ENCODE measurements at places on chromosomes 4 and X.

- DNase-seq, result no peak
Measured at GRCh38 chr4:101065935-101066485, 281.3 kb downstream of the PPP3CA start.

DNA sequence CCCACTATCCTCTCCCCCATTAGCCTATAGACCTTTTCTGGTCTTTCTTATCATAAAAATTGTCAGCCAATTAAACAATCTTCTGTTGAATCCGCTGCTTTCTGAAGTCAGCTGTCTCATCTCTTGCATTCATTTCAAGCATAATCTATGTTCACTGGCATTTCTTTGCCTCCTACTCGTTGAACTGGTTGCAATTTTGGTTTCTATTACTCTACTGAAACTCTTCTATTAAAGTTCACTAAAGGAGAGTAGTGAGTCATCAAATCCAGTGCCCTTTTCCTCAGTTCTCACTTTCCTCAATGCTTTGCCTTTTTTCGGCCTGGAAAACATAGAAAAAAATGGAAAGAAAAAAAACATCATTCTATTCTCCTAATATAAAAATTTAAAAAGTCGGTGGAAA is 23.9 kb upstream of the CXCL13 start:
- DNase-seq, result no peak

DNA sequence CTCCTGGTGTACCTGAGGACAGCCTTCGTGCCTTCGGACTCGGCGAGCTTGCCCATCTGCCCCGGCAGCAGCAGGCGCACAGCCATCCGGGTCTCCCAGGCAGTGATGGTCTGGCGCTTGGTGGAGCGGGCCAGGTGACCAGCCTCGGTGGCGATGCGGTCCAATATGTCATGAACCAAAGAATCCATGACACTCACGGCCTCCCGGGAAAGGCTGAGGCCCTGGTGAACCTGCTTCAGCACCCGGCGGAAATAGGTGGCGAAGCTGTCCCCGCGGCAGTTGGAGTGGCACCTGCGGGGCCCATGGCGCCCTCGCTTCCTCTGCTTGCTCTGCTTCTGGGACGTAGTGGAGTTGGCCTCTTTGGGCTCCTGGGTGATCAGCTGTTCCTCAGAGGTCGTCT is 350 bp downstream of the H2BW1 start:
- no peak for DNase-seq

DNA sequence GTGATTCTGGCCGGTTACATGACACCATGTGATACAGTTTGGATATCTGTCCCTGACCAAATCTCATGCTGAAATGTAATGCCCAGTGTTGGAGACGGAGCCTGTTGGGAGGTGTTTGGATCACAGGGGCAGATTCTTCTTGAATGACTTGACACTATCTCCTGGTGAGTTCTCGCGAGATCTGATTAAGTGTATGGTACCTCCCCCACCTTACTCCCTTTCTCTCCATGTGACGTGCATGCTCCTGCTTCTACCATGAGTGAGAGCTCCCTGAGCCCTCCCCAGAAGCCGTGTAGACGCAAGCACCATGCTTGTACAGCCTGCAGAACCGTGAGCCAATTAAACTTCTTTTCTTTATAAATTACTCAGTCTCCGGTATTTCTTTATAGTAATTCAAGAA is 23.6 kb downstream of the CPE start:
- no peak for DNase-seq

GRCh38 chr4:117793845-117794480 is 240.3 kb upstream of the NDST3 start:
- DNase-seq, result no peak

DNA sequence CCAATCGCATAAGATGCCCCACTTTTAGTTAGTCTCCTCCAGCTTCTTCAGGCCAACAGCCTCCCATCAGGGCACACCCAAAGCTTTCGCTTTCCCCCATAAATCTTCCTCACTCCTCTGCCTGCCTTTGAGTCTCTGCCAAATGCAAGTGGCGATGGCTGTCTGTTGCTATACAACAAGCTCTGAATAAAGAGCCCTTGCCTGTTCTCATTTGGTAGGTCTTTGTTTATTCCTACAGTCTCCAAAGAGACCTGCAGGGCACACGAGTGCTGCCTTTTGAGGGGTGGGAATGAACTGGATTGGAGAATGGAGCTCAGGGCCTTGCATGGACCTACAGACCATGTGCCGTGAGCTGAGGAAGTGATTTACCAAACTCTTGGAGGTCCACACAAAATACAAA is 52.2 kb upstream of the SOD3 start:
- DNase-seq, result no peak

DNA sequence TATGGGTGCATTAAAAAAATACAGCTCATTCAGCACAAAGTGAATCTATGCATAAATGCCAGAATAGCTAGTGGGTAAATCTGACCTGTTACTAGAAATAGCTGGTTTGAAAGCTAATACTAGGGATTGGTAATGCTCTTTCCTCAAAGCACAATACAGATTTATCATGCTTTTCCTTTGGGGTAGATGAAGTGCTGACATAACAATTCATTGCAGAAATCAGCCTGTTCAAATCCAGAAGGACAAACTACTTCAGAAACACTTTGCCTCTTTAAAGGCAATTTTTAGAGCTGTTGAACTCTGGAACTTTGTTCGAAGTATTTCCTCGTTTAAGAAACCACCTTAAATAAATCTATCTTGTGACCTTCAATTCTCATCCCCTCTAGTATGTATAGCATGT is 957.9 kb downstream of the ARAP2 start:
- no peak for DNase-seq

DNA sequence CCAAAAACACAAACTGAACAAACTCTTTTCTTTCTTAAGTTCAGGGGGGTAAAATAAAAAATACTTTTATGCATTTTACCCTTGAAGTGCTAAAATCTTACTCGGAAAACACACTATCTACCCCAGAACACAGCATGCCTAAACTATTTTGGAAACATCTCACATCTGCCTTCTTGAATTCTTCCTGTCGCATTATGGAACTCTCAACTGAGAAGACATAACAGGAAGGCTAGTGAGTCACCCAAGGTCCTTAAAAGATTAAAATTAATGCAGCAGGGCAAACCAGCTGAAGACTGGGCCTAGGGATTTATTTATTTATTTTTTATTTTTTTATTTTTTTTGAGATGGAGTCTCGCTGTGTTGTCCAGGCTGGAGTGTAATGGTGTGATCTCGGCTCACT is 208.2 kb downstream of the APBB2 start:
- no peak for DNase-seq

- DNase-seq, result no peak
Measured at GRCh38 chrX:43380704-43381103, 275.4 kb upstream of the MAOA start.

- no peak for DNase-seq
Measured at GRCh38 chrX:100979881-100980607, 10.5 kb downstream of the ARL13A start.

DNA sequence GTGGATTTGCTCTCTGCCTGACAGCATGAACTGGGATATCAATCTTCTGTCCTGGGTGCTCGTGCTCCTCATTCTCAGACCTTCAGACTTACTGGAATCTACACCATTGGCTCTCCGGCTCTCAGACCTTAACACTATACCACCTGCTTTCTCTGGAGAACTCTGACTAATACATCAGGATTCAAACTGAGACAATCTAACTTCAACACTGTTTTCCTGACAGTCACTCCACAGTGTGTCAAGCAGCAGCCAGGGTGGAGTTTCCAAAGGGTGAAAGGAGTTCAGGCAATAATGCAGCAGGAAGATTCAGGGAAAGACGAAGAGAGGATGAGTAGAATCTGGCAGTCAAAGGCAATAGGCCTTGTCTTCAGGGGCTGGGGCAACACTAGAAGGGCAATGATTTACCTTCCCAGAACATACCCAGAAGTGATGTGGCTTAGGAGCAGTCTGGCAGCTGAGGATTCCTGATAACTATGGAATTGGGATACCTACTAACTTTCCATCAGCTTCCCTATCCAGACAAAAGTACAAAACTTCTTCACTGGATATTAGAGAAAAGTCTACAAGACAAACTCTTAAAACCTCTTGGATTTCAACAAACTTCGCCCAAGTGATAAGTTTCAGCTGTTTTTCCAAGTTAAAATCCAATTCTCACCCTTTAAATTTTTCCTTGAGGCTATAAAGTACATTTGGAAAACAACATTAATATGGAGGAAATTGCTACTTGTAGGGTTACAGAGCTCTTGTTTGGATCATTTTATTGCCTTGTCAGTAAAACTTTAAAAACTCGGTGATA is 58.4 kb upstream of the SLIT2 start:
- no peak for DNase-seq

DNA sequence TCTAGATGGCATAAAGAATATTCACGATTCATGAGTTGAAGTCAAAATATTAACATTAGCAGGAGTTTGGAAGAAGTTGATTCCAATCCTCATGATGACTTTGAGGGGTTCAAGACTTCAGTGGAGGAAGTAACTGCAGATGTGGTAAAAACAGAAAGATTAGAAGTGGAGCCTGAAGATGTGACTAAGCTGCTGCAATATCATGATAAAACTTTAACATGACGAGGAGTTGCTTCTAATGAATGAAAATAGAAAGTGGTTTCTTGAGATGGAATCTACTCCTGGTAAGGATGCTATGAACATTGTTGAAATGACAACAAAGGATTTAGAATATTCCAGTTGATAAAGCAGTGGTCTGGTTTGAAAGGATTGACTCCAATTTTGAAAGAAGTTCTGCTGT is 70.1 kb upstream of the TMLHE start:
- DNase-seq, result no peak

GRCh38 chr4:36824682-36825081 is 419.9 kb upstream of the NWD2 start:
- no peak for DNase-seq

GRCh38 chr4:36242629-36243354 is 1.5 kb downstream of the ARAP2 start:
- no peak for DNase-seq

GRCh38 chr4:81806485-81806884 is 334.8 kb upstream of the RASGEF1B start:
- DNase-seq, result no peak

GRCh38 chrX:10021461-10022272 is 54.5 kb downstream of the CLDN34 start:
- DNase-seq, result no peak

DNA sequence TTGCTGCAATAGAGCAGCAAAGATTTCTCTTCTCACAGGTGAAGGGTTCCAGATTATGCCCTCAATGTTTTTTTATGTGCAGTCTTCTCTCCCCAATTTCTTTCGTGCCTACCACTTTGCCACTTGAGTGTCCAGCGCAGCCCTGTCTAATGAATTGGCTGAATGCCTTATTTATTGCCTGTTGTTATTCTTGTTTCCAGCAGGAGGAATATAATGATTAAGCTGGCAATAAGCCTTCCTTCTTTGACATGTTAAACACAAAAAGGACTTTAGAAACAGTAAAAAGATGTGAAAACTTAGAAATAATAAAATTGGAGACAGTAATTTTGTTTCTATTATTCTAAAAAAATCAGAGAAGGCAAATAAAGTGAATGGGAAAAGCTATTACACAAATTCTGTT is 34.6 kb upstream of the FRAS1 start:
- no peak for DNase-seq

DNA sequence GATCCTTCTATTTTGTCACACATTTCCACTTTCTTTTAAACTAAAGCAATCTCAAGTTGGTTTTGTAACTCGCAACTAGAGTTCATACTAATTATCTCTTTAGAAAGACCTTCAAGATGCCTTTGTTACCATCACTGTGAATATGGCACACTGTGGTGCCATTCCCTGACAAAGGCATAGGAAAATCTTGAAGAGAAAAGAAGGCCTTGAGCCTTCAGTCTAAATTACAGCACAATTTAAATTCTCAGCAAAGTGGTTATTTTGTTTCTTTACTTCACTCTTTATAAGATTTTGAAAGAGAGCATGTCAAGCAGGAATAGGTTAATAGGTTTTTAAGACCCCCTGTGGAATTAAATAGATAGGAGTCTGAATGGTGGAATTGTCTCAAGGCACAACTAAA is 89.0 kb upstream of the BANK1 start:
- no peak for DNase-seq

GRCh38 chr4:15451181-15451865 is 18.4 kb upstream of the CC2D2A start:
- no peak for DNase-seq

DNA sequence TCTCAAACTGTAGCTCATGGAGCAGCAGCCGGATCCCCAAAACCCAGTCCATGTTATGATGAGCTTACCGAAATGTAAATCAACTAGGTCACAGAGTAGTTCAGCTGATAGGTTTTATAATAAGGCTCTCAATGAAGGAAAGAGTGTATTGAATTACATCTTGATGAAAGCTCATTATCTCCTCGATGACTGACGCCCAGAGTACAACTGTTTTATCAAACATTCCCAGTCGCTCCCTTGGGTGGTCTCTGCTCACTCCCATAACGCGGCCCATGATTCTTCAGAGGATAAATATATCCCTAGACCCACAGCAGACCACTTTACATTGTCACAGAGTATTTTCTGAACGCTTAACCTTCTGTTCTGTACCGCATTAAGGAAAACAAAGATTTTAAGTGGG is 452.3 kb upstream of the GALNT7 start:
- no peak for DNase-seq

- no peak for DNase-seq
Measured at GRCh38 chrX:15915959-15916703, 61.5 kb upstream of the AP1S2 start.

GRCh38 chr4:138202686-138203085 is 39.5 kb downstream of the SLC7A11 start:
- DNase-seq, result no peak

GRCh38 chr4:38856524-38857337 is at the start of gene TLR6:
Gene TLR6 (minus strand): TSS chr4:38856817. CDS start chr4:38829473, 27,344 bp downstream.
- DNase-seq, result peak; percentile 42

GRCh38 chr4:158008551-158009218 is 164.1 kb downstream of the GASK1B start:
- no peak for DNase-seq

- DNase-seq, result peak; percentile 54
Measured at GRCh38 chr4:40238700-40239548, 42.1 kb downstream of the RHOH start.

- DNase-seq, result no peak
Measured at GRCh38 chr4:45661893-45662292, 462.0 kb downstream of the GABRG1 start.

GRCh38 chr4:138290805-138291204 is 48.7 kb upstream of the SLC7A11 start:
- no peak for DNase-seq

- DNase-seq, result no peak
Measured at GRCh38 chr4:184644553-184645307, 4.5 kb downstream of the CASP3 start.

DNA sequence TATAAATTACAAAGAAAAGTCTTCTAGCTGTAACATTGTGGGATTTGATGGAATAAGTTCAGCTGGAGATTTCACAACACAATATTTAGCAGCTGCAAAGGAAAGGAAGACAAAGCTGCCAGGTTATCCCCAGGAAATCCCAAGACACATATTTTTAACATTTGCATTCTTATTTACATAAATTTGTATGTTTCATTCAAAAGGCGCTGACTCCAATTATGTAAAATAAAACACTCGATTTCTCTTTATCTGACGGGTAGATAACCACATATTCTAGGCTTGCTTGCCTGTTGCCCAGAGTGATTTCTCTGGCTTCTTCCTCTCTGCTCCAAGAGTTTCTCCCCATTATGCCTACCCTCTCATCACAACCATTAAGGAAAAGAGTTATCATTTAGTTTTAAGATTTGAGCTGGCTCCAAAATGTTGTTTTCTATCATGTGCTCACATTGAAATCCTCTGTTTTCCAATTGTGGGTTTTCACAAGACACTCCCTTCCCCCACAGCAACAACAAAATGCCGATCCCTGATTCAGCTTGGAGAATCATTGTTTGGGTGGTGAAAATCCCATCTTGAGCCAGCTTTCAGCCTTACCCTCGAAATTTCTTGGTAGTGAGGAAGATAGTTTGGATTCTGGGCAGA is 128.2 kb upstream of the RASGEF1B start:
- no peak for DNase-seq
